Fibroblast of pulmonary artery (primary cell): ENCODE measurements at places on chromosomes 6 and 20.
A peak's percentile ranks its signal among the peaks of the same experiment; 100 is the strongest.

GRCh38 chr6:96909811-96910210 lies 12.1 kb upstream of the NDUFAF4 start:
- DNase-seq, result no peak

DNA sequence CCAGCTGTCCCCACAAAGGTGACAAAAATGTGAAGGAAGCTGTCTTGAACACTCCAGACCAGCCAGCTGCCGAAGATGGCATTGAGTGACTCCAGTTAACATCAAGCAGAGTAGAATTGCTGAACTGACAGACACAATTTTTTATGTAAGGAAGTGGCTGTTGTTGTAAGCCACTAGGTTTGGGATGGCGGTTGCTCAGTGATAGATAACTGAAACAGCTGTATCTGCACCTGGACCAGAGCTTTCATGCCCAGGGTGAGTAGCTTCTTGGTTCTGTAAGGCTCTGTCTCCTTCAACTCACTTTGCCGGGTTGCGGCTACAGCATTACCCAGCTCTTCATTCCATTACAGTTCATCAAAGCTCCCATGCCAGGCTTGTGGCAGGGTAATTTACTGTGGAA lies 49.7 kb upstream of the DDR1 start:
- no peak for DNase-seq

DNA sequence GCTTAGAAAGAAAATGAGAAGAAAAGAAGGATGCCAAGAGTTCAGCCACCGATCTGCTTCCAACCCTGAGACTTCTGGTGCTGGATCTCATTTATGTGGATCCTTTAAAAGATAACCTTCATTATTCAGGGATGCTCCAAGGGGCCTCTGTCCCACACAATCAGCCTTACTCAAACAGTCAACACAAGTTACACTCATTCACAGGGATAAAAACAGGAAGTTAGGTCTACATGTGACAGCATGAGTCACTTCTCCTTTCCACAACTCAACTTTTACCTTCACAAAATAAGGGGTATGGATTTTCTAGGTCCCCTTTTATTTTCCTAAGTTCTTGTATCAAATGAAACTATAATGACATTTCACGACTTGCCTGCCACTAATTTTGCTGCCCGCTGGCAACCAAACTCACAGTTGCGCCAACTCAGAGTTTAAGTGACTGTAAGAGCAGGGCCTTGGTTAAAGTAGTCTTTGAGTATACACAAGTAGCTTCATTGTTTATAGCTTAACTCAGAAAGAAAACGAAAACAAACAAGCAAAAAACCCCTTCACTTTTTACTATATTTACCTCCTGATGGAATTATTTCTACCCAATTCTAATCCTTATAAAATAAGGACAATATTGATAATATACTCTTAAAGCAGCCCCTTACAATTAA lies 278.8 kb upstream of the RUNX2 start:
- peak; percentile 50 for DNase-seq

DNA sequence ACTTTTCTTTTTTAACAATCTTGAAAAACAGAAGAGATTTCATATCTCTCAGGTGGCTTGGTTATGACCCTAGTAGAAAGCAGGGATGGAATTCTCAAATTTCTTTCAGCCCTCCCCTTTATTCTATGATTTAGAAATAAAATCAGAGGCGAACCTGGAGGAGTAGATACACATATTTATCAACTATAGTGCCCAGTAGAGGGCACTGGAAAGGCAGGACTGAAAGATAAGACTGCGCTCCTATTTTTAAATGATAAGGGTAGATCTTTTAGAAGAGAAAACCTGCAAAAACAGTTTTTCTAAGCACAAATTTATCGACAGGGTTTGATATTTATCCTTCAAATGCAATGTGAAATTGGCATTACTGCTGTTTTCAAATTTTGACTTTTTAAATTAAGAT lies 1296.6 kb downstream of the EPHA7 start:
- no peak for DNase-seq

DNA sequence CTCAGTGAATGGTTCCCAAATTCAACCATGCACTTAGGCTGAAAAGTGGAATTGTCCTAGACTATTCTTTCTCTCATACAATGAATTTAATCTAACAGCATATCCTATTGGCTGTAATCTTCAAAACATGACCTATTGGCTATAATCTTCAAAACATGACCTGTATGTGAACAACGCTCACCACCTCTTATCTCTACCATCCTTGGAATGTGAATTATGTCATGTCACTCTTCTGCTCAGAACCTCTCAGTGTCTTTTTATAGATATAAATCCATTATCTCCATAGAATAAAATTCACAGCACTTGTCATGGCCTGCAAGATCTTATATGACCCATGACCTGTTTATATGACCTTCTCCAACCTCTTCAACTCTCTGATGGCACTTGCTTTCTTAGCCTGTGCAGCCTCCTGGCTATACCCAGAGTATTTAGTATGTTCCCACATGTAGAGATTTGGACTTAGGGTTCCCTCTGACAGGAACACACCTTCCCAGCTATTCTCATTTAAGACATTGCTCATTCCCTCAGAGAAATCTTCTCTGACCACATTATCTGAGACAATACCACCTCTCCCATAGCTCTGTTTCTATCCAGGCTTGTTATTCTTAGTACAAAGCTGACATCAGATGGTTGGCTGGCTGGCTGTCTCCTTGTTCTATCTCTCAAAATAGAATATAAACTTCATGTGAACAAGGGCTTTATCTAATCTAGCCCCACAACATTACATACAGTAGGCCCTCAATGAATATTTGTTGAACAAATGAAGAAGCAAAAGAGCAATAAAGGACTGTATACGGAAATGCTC lies 275.0 kb upstream of the PREP start:
- no peak for DNase-seq

DNA sequence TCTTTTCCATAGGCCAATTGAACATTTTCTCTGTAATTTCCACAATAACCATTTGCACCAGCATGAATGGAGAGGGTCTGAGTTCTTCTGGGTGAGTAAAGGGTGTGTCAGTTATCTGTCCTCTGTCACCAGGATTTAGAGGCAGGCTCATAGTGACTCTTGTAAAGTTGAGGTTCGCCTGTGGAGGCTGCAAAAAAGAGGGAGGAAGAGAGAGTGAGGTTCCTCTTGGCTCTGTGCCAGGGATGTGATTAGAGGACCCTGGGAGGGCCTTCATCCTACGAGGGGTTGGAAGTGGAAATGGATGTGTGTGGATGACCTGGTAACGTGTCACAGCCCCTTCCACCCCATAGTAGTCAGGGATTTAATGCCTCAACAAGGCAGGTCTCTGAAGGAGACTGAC lies 242.0 kb downstream of the ESR1 start:
- DNase-seq, result no peak

DNA sequence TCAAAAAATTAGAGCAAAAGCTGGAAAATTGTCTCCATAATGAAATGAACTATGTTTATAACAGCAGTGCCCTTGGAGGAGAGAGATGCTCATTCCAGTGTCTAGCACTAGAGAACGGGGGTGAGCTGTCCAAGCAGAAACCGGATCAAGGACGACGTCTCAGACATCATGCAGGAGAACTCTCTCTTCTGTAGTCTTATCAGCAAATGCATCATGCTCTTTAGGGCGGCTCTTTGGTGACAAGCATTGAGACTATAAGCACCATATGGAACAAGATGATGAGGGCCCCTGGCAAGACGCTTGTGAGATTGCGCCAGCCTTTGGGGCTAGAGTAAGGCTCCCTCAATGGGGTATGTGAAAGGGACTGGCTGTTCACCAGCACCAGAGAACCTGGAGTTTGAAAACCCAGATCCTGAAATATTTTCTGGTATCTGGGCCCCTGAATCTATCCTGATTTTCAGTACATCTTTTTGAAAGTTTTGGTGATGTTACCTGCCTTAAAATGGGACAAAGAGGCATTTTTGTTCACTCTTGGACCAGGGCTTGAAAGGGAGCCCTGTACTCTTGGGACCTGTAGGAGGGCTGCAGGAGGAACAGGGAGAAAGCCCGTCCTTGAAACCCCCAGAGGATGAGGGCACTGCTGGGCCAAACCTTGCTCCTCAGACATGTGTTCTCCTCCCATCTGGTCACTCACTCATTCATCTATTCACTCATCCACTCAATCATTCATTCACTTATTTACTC lies 127.6 kb downstream of the TTLL2 start:
- no peak for DNase-seq

- DNase-seq, result no peak
Measured at GRCh38 chr6:164889980-164890379, 419.4 kb downstream of the C6orf118 start.

GRCh38 chr6:36019167-36019566 lies 5.3 kb downstream of the SLC26A8 start:
- no peak for DNase-seq

- DNase-seq, result peak; percentile 29
Measured at GRCh38 chr6:26016963-26017631, 54.5 kb downstream of the TRIM38 start.

DNA sequence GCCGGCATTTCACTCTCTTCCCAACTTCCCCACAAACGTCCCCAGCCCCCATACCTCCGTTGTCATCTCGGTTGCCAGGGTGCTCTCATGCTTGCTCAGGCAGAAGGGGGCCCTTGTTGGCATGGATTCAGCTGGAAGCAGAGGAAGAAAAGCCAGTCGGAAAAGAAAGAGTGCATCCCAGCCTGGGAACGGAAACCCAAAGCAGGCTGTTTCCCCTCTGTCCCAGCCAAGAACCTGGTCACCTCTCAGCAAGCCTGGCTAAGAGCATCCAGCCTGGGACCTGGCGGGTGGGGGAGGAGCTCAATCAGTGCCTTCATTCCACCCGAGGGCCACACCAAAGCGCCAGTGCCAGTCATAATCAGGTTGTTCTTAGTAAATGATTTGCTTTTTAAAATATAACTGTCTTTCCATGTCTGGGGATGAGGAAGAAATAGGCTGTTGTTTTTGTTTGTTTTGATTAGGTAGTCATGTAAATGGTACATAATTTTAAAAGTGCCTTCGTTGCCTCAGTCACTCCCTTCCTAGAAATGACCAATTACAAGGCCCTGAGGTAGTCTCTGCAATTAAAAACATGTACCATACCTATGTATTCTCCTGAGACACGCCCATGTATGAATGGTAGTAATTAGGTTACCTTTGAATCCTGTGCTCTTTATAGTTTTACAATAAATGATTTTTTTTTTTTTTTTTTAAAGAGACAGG lies 21.1 kb downstream of the CHMP4B start:
- peak; percentile 78 for DNase-seq

DNA sequence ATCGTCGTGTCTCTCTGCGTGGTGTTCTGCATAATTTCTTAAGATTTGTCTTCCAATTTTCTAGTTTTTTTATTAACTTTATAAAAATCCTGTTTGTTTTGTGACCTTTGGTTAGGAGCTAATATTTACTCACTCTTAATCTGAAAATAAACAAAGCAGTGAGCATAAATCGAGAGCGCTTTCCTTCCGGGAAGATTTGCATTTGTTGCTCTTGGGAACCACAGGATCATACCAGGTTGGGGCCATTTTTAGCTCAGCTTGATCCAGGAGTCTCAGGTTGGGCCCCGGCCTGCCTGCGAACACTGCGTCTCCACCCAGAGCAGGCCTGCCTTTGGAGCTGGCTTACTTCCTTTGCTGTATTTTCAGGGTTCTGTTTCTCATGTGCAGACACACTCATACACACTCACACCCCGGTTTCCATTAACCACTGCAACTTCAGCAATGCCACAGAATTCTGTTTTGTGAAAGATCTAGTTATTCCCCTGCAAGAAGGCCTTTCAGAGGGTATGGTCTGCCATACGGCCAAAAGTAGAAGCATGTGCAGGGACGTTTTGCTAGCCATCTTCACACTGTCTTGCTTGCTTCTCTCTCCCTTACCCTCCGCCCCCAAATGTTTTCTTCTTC lies 17.3 kb downstream of the BPHL start:
- DNase-seq, result no peak

DNA sequence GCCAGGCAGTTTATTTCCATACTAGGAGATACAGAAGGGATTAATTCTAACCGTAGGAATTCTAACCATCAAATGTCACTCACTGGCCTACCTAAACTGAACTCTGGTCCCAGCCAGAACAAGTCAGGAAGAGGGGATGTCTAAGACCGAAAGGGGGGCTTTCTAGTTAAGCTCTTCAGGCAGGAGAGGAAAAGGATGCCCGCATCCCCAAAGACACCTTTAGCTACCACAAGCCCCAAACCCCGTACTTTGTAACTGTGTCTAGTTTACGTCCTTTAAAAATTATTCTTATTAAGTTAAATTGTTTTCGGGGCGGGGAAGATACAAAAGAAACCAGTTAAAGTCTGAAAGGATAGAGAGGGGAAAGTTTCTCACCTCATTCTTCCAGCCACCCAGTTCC lies 1.2 kb upstream of the ZNF76 start:
- no peak for DNase-seq

- peak; percentile 16 for DNase-seq
Measured at GRCh38 chr6:74250161-74250818, 554.3 kb downstream of the CD109 start.

DNA sequence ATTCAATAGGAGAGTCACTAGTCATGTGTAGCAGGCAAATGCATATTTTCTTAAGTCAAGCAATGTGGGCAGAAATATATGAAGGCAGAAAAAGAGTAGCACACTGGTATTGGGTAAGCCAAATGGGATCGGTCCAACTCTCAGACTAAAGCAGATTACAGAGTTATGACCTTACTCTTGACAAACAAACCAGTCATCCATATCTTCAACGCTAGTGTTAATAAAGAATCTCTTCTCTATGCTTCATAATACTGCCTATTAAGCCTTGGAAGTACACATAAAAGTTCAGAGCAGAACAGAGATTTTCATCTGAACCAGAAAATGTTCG lies 320.2 kb upstream of the JARID2 start:
- DNase-seq, result peak; percentile 65

GRCh38 chr6:134397676-134398075 lies 79.8 kb upstream of the SGK1 start:
- DNase-seq, result no peak

GRCh38 chr20:14879020-14879697 lies 541.7 kb upstream of the FLRT3 start:
- DNase-seq, result peak; percentile 70

GRCh38 chr6:6810727-6811126 lies 222.2 kb downstream of the LY86 start:
- DNase-seq, result no peak

GRCh38 chr6:108115598-108116058 lies 41.1 kb upstream of the OSTM1 start:
- peak; percentile 51 for DNase-seq

DNA sequence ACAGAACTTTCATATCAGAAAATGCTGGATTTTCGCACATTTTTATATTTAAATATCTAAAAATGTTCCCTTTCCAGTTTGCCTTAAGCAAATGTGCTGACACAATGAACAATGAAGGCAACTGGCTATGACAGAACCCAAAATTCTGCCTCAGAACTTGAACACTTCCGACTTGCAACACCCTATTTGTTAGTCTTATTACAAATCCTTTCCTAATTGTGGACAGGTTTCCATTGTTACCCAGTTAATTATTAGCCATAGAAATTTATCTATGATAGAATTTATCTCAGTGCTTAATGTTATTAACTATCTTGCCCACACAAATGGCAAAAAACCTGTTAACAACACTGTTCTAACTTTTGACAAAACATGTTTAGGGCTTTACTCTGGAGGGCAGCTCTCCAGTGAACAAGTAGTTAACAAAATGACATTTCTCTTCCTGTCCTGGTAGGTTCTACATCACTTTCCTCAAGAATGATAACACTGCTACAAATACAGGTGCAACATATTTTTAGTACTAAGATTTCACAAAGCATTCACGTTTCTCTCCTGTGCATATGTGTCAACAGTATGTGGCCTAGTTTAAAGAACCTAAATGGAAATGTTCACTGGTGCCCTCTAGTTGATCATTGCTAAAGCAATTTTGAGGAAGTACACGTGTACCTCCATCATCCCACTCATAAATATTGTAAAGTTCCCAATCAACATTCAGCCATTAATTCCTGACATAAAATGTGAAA lies 58.4 kb downstream of the HIVEP2 start:
- peak; percentile 72 for DNase-seq
